T-helper 17 cell (primary cell): ENCODE measurements at places on chromosomes 11 and 22.

DNA sequence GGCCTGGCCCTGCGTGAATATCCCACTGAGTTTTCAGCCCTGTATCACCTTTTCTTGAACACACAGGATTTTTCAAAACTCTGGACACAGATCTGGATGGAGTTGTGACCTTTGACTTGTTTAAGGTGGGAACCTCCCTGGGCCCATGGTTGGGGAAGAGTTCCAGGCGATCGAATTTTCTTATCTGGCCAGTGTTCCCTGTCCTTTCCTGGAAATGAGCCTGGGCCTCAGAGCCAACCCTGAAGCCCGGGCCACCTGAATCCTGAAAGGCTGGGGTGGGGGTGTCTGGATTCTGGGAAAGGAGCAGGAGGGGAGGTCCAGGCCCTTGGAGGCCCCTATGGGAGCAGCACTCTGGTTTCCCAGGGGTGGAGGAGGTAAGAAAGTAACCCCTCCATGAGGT lies 29.0 kb downstream of the CAPN1 start:
- no peak for DNase-seq

DNA sequence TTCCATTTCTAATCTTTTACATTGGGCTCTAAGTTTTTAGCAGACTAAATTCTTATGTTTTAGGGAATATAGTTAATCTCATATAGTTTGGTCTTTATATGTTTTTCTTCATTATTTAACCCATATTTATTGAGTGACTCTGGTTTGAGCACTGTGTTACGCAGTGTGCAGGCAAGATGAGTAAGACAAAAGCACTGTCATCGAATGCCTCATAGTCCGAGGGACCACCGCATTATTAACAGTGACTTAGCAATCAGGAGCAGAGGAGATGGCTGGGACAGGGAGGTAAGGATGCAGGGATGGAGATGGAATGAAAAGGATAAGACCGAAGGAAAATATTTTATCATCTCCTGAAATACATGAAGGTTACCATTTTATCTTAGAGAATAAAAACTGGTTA lies 65.2 kb upstream of the CTSC start:
- DNase-seq, result no peak

DNA sequence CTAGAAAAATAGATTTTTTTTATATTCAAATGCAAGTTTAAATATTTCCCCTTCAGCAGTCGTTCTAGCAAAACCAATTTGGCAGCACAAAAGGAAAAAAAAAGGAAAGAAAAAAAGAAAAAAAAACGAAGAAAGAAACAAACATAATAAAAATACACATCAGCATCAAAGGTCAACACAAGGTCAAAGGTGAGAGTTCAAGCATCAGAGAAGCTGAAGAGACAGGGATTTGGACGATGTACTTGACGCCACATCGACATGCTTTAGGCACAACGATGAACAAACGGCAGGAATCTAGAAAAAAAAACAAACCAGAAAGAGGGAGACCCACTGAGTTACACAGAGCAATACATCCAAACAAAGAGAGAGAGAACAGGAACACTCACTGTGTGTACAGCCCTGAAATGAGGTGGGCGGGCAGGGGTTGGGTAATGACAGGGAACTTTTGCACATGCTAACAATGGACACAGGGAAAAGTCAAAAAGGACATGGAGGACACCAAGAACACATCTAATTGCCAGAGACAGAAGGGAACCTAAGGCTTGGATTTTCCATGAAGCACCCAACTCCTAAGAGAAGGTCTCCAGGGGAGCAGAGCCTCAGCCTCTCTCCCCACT lies 19.8 kb upstream of the RAPSN start:
- DNase-seq, result no peak

DNA sequence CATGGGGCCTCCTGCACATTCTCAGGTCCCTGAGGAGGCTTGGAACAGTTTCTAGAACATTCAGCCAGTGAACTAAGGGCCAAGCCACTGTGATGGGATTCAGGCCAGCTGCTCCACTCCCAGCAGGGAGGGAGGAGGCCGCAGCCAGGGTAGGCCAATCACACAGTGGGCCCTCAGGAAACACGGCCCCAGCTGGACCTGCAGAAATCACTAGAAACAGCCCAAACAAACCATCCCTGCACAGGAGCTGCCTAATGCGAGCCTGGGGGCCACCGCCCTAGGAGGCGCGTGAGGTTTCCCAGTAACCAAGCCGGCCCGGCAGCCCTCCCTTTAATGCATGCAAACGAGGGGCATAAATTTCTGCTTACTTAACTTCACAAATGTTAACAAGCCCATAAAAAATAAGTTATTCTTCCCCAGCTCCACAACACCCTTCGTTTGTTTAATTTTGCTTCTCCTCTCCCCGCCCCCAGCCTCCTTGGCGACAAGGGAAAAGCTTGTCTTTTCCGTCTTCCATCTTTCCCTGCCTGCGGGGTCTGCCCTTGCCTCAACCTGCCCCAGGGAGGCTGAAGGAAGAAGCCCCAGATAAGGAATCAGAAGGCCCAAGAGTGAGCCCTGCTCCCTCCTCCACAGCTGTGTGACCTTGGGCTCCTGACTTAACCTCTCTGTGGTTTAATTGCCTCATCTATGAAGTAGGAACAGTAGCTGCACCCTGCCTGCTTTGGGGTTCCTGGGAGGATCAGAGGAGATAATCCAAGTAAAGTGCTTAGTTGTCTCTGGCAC lies 25.7 kb downstream of the ELFN2 start:
- no peak for DNase-seq

GRCh38 chr11:85170184-85170583 lies 457.0 kb downstream of the DLG2 start:
- DNase-seq, result no peak

- no peak for DNase-seq
Measured at GRCh38 chr11:1706634-1707400, 9.8 kb downstream of the KRTAP5-6 start.

DNA sequence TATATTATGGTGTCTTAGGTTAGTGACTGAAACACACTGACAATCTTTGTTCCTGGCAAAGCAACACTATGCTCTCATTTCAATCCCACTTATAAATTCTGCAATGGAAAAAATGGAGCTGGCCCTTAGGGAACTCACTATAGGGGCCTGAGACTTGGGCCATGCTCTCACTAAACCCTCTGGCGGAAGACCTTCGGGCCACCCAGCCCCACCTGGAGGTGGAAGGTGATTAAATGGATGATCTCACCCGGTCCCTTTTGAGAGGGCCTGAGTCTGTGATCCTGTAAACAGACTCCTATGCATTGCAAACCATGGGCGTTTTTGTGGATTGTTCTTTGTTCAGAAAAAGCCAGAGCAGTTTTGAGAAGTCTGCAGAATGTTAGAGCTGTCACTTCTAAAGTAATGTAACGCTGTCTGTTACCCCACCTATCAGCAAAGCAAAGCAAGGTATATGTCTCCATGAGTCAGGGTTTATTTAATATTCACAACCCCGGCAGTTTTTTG lies 17.0 kb upstream of the CDON start:
- no peak for DNase-seq

- no peak for DNase-seq
Measured at GRCh38 chr11:113240790-113241635, 73.4 kb upstream of the TTC12 start.

DNA sequence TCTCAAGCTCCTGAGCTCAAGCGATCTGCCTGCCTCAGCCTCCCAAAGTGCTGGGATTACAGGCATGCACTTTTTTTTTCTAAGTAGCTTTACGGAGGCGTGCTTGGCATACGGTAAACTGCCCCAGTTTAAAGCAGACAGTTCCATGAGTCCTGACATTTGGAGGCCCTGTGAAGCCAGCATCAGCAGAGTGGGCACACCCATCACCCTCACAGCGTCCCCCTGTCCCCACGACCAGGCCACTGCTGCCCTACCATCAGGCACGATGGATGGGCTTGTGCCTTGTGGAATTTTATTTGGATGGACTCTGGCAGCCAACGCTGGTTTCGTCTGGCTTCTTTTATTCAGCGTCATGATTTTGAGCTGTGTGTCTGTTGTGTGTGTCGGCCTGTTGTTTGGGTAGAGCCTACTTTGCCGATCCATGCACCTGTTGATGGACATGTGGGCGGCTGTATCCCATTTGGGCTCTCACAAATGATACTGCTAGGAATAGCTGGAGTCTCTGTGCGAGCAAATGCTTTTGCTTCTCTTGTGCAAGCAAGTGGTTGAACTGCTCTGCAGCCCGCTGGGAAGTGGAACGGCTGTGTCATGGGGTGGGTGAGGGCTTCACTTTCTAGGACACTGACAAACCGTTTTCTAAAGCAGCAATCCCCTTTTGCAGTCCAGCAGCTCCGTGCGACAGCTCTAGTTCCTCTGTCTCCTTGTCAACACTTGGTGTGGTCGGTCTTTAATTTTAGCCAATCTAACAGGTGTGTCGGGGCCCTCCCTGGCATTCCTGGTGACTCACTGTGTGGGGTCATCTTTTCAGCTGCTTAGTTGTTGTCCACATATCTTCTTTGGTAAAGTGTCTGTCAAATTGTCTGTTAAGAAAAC lies 23.8 kb downstream of the KCNQ1 start:
- no peak for DNase-seq

- no peak for DNase-seq
Measured at GRCh38 chr22:17998913-17999312, 25.4 kb downstream of the MICAL3 start.
